ENCODE measurements at places on chromosomes 12 and 14. TPM values are rescaled to one million over a fixed set of nuclear protein-coding genes. Genes with fewer than 3 reads are reported as not detected.

- no peak for DNase-seq
Observed at GRCh38 chr14:99378782-99379214, 101.9 kb downstream of the SETD3 start.

DNA sequence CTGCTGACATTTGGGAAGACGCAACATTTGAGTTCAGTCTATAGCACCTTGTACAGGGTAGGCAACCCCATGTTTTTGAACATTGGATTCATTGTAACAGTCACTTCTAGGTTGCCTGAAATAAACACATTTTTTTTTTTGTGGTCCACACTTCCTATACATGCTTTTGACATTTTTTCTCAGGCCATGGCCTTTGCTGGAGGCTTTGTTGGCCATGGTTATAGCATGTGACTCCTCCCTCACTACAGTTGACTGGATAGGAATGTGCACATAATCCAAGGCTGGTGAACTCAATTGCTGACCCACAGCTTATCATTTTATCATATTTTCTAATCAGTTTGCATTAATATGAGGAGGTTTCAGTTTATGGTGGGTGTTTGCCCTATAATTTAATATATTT is 60.6 kb downstream of the TMEM117 start:
- DNase-seq: no peak

DNA sequence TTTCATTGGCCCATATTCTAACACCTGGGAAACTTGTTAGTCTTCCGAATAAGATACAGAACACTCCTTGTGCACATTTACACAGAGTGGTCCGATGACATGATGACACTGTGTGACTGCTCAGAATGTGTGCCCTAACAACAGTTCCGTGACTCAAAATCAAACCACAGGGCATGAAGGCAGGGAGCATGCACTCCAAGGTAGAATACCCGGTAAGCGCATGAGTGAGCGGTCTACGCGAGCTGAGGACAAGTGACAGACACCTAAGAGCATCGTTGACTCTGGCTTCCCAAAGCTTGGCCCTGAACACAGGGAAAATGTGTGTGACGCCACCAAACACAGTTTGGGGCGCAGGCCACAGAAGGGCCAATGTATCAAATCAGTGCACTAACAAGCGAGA is 18.6 kb downstream of the CLIP1 start:
- no peak for DNase-seq

DNA sequence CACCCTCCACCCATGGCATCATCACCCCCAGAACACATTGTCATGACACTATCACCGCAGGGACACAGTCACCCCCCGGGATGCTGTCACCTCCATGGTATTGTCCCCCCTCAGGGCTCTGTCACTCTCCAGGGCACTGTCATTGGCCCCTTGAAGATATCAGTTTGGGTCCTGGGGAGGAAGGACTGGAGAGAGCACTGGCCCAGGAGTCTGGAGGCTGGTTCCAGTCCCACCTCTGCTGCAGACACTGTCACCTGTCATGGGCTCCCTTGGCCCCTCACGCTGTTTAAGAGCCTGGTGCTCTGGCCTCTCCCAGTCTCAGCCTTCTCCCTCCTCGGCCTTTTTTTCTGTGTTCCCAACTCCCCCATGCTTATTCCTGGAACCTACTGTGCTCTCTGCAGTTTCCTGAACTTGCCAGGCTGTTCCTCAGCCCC is 31.9 kb downstream of the SERPINA3 start:
- no peak for DNase-seq

GRCh38 chr14:74936731-74937130 is 13.7 kb upstream of the RPS6KL1 start:
- DNase-seq: no peak

DNA sequence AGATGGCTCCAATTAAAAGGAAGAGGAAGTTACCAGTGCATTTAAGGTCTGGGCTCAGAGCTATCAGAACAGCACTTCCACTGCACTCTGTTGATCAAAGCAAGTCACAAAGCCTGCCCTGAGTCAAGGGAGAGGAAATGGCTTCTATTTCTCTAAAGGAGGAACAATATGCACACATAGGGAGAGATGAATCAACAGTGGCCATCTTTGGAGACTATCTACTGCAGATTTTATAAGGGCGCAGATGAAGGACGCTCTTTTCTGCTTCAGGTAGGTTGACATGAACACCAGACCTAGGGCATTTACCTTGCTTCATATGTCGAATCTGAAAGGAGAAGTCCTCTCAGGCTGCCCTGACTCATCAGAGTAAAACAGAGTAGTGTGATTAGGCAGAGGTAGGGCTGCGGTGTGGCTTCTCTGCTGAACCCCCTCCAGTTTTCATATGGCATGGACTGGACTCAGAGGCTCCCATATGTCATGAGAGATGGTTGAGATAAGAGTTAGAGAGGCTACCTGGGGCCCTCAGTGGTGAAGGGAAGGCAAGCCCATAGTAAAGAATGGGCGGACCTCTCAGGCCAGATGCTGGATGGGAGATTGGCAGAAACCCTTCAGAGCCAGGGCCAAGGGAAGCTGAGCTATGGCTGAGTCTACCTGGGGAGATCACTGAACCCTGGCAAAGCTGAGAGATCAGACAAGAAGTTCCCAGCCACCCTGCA is 84.4 kb downstream of the ARF6 start:
- DNase-seq: no peak

- DNase-seq: no peak
Observed at GRCh38 chr12:50397117-50397650, 775 bp upstream of the FAM186A start.

GRCh38 chr12:69988481-69989321 is 163.7 kb downstream of the MYRFL start:
- no peak for DNase-seq

DNA sequence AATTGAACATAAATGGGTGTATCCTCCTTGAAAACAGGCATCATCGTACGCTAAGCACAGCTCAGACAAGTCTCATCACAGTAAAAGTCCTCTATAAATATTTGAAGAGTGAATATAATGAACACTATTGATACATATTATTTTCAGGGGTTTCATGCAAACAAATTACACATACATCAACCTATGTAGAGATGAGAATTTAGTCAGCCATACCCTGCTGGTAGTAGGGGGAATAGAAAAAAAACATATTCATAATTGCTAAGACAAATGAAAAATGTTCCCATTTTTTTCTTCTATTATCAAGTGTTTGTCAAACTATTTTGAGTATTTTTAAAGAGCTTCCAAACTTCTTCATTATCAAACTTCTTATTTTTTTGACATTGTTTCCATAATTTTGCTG is 205.6 kb upstream of the SOX5 start:
- DNase-seq: no peak

DNA sequence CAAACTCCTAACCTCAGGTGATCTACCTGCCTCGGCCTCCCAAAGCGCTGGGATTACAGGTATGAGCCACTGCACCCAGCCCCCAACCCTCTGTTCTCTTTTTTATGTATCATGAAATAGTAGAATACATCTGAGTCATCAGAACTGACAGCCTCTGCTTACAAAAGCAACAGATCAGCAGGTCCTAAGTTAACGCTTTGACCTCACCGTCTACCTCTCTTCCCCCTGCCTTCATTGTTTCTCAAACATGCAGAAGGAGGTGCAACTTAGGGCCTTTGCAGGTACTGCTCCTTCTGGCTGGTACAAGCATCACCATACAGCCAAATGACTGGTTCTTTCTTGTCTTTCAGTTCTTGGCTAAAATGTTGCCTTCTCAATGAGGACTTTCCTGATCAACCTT is 249.2 kb downstream of the PAWR start:
- no peak for DNase-seq

DNA sequence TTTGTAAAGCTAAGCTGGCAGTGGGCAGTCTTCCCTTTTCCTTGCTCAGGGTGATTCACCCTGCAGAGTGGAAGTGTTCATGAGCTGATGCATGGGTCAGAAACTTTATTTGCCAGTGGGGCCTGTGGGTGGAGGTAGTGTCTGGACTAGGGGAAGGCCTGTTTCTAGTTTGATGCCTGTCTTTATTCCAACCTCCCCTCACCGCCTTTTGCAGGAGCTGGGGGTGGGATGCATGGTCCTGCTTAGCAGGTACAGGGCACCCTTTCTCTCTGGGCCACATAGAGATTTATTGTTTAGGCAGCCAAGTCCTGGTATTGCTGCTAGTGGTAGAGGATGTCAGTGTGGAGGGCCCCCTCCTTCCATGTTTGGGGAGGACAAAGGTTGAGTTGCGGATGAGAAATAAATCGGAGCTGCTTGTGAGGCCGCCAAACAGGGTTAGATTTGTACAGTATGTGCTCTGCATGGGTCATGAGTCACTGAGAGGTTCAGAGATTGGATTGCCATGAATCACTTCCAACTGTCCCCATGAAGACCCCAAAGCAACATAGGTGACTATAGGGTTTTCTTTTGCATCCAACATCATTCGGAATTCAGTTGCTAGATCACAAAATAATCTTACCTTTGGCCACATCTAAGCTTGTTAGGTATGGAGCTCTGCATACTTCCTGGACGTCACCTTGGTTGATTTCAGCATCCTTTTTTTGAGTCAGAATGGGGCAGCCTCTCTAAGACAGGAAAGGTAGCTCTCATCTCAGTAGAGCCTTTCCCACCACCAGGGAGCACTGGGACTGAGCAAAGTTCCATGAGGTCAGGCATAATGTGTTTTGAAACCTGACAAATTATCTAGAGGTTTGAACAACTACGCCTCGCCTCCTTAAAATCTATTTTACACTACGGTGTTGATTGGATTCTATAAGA is 8.8 kb downstream of the SMOC1 start:
- no peak for DNase-seq

Gene P2RX2
- 0.35 TPM for total RNA-seq

GRCh38 chr12:109513051-109513450 is 35.6 kb downstream of the UBE3B start:
- no peak for DNase-seq

Measured in esophagus squamous epithelium (tissue), 5 donors.